HT1080 (cell line): ENCODE measurements at places on chromosomes 13 and 19.

DNA sequence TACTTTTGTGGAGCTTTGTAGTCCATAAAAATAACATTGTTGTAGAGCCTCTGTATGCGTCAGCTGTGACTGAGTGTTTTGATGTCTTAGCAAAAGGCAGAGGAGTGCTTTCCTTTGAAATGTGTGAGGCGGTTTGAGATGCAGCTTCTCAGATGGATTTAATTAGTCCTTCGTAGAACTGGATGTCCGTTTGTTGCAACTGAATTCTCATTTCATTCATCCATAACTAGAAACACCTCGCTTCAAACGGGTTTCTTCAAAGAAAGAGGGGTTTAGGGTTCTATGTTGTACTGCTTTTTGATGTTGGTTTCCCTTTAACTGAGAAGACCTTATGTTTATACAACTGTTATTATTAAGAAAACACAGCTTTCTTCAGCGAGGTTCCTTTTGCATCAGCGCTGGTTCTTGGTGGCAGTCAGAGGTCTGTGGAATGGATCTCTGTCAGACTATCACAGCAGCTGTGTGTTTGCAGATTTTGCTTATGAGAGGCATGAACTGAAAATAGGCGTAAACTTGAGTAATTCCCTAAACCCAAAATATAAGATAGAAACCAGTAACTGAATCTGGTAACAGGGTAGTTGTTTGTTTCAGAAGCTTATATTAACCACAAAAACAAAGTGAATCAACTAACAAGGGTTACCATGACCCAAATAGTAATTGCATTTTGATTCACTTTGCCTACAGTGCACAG lies 194.4 kb downstream of the GGACT start:
- peak; percentile 55 for DNase-seq

DNA sequence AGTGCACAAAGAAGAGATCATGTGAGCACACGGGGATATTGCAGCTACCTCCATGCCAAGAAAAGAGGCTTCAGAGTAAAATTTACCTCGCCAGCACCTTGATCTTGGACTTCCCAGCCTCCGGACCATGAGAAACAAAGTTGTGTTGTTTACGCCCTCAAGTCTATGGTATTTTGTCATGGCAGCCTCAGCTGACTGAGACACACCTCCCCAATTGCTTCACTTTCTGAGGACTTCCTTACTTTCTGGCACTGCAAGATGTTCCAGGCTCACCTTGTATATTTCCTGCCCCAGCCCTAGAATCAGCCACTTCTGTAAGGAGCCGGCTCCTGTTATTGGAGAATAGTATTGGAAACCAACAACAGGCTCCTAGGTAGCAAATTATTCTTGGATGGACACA lies 6.6 kb upstream of the CEBPG start:
- no peak for DNase-seq

DNA sequence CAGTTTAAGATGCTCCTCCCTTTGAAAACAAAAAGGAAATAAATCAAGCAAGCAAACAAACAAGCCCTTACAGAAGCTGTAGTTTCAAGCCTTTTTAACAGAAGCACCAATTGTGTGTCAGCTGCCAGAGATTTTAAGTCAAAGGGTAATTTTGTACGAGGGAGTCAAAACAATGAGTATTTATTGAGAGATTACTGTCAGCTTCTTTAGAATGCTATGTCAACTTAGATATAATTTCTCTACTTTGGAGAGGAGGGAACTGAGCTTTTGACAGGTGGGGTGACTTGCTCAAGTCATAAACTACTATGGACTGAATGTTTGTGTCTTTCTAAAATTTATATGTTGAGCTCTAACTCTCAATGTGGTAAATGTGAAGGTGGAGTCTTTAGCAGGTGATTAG lies 10.5 kb upstream of the CBY2 start:
- DNase-seq: no peak

DNA sequence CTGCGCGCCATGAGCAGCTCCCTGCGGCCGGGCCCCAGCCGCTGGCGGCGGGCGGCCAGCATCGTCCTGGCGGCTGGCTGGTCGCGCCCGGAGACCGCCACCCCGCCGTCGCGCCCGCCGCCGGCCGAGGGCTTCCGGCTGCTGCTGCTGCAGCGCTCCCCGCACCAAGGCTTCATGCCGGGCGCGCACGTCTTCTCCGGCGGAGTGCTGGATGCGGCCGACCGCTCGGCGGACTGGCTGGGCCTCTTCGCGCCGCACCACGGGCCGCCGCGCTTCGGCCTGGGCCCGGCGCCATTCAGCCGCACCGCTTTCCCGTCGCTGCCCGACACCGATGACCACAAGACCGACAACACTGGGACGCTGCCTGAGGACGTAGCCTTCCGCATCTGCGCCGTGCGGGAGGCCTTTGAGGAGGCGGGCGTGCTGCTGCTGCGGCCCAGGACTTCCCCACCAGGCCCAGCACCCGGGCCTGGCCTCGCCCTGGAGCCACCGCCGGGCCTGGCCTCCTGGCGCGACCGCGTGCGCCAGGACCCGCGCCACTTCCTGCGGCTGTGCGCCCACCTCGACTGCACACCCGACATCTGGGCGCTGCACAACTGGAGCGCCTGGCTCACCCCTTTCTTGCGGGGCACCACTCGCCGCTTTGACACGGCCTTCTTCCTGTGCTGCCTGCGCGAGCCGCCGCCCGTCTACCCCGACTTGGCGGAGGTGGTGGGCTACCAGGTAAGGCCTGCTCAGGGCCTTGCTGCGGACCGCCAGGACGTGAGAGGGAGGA lies 518 bp downstream of the NUDT19 start:
- peak; percentile 44 for DNase-seq

GRCh38 chr19:32830231-32831014 lies 39.1 kb downstream of the SLC7A9 start:
- DNase-seq: peak; percentile 92

GRCh38 chr13:38419312-38419873 lies 69.7 kb downstream of the UFM1 start:
- DNase-seq: no peak

GRCh38 chr13:84962141-84962750 lies 837.0 kb downstream of the SLITRK6 start:
- DNase-seq: no peak

- DNase-seq: no peak
These were observed 1454.8 kb upstream of the SPRY2 start for GRCh38 chr13:81795710-81796109.
